Activated naive CD8-positive, alpha-beta T cell treated with anti-CD3 and anti-CD28 coated beads, Interleukin-2, amount 10 ng/mL, durations not matched to agents 7 days and 5 days (primary cell): ENCODE measurements at places on chromosomes 2 and 18. TPM values are rescaled to one million over a fixed set of nuclear protein-coding genes. Genes with fewer than 3 reads are reported as not detected.

DNA sequence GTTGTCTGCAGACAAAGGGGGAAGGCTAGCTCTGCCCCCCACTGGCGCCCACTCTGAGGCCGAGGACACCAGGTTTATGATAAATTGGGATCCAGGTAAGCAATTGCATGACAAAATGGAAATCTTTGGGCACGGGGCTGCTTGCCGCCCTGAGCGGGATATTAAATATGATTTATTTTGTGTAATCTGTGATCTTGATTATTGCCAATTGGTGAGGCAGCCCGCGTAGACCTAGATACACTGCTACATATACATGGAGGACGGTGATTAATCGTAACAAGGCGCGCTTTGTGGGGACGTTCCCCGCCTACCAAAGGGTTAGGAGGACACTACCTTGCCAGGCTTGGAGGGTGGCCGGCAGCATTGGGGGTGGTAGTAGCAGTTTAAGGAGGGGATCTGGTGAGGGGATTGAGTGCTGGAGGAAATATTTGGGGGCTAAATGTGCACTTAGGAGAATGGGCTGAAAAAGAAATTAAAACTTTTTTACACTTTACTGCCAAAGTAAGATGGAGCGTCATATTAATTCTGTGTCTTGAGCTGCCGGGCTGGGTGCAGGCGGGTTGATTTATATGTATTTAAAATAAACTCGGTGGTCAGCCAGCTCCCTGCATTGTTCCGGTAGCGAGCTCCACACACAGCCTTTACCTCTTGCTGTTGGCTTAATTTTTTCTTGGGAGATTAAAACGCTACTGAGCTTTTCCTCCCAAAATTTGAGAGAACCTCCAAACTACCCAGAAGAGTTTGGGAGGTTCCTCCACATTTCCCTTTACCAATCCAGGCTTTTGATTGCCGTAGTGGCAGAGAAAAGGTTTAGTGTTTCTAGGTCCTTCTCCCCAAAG lies 4.1 kb downstream of the HOXD3 start:
- DNase-seq, result no peak

DNA sequence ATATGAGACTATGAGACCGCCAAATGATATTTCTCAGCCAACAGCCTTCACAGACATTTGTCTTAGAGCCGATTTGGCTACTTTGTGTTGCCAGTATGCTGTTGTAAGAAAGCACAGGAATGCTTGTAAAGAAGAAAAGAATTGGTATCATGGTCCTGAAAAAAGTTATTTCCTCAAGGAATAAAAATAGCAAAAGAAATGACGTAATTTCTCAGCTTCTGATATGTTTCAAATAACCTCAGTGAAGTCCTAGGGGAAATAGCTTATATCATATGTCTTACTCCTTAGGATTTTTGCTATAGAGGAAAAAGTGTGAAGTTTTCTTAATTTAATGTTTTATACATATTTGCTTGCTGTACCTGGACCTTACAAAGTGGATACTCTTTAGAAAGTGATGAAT lies 23.0 kb downstream of the SCN1A start:
- no peak for DNase-seq

DNA sequence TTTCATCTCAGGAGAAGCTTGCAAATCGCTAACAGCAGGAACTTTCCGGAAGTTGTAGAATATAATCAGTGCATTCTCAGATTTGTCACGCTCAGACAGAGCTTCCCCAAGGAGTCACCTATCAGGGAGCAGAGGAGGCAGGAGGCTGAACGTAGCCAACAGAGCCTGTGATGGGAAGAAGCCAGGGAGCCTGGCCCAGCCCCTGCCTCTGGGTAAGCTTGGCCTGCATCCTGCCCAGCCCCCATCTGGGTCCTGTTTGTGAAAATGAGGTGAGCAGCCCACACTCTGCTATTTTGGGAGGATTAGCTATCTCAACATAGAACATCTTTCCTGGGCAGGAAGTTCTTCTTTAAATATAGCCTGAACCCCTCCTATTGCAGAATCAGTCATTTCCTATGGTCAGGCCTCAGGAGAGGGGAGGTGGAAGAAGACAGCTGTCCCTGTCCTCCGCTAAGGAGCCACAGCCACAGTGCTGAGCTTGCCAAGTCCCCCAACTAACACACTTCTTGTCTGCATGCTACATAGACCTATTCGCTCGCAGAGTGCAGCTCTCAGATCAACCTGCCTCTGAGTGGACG lies 19.2 kb upstream of the PKDCC start:
- DNase-seq, result no peak

GRCh38 chr18:76953156-76953555 lies 130.8 kb downstream of the ZNF236 start:
- no peak for DNase-seq

- no peak for DNase-seq
Observed at GRCh38 chr2:85892216-85892944, 3.6 kb upstream of the ST3GAL5 start.

- DNase-seq, result peak; percentile 14
Observed at GRCh38 chr2:239192456-239192855, 208.4 kb downstream of the HDAC4 start.

- DNase-seq, result no peak
Observed at GRCh38 chr18:6396276-6396675, 18.4 kb downstream of the L3MBTL4 start.

TMEM198 gene
- 0.85 TPM for total RNA-seq

DNA sequence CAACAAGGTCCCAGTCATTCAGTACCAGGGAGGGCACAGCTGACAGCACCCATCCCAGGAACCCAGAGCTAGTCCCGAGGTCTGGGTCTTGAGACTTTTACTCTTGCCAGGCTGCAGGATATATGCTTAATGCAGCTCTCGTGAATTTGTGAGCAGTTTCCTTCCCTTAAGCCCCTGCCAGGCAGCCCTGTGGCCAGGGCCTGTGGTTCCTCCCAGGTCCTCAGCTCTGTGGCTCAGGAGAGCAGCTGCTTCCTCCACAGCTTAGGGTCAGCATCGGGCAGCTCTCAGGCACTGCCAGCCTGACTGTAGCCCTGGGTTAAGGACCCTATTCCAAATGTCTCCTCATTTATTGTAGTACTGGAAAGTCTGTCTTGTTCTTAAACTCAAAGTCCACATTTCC lies 1384.8 kb downstream of the RPIA start:
- no peak for DNase-seq

DNA sequence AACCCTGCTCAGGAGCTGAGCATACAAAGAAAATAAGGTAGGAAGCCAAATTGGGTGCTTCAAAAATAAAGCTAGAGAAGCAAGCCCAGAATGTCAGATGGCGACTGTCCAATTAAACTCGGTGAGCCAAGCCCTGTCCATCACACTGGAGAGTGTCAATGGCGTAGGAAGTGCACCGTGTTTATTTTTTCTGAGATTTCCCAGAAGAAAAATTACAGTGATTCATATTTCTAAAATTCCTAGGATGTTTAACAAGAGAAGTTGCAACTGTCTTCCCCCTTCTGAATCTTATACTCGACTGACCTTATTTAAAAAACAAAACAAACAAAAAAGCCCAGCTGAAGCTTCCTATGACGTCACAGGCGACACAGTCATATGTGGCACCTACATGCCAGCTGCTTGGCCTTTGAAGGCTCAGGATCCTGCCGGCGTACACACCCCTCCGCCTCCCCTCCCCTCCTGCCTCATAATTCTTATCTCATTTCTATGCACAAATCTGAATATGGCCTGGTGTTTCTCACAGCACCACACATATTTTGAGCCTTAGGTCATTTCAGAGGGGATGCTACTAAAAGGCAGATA lies 60.8 kb downstream of the MBP start:
- no peak for DNase-seq

C2orf81 gene
- total RNA-seq, result 5.8 TPM

GRCh38 chr2:137838255-137839092 lies 125.8 kb upstream of the HNMT start:
- DNase-seq, result no peak

UGT1A6 gene
- not detected for total RNA-seq

DNA sequence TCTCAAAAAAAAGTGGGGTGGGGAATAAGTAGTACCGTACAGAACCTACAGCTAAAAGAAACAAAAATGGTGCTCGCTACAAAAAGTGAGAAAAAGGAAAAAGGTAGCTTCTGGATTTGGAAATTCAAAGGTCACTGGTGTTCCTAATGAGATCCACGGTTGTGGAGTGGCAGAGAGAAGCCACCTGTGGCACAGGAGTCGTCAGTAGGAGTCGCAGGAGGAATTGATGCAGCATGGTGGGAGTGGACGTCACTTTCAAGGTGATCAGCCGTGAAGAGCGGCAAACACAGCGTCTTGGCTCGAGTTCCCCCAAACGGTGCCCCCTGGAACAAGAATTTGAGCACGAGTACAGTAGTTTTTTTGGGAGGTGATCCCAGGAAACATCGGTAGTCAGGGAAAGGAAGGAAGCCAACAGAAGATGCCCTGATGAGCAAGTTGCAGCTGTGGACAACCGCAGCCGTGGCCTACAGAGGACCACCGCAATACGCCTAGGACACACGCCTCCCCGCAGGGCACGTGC lies 1.4 kb upstream of the TTL start:
- no peak for DNase-seq

GRCh38 chr2:216064014-216064630 lies 17.5 kb downstream of the PECR start:
- DNase-seq, result no peak

PTGR3 gene
- total RNA-seq, result 36.6 TPM

ATAD2B gene
- 33.2 TPM for total RNA-seq

LINC00305 gene
- not detected for total RNA-seq

DNA sequence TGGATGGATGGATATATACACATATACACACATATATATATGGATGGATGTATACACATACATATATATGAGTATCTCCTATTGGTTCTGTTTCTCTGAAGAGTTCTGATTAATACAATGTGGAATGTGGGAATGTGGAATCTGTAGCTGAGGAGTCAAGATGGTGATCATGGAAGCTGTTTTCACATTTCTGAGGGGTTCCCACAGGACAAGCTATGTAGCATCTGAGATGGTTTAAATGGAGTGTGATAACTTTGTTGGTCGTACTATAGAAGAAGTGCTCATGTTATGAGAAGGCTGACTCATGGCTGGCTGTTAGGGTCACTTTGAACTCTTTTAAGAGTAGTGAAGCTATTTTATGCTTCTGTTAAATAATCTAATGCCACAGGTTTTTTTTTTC lies 279.7 kb downstream of the MEIS1 start:
- DNase-seq, result no peak

DNA sequence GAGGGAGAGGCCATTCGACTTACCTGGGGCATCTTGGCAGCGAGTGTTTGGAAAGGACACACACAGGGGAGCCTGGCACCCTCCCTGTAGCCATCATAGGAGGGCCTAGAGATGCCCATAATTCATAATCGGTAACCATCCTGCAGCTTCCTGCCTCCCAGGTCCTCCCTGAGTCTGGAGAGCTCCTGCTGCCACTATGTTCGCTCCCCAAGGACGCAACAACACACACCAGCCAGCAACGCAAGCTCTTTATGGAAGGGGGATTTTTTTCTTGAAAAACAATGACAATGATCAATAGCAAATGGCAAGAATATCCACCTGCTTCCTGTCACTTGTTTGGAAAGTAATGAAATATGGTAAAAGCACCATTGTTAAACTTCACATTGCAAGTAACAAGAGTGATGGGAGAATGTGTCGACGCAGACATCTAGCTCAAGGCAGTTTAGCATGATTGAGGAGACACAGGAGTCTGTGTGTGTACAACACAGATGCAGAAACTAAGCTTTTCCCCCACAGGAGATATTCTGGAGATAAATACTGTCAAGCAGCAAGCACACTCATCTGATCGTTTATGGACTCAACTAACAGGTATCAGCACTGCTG lies 24.9 kb upstream of the CREG2 start:
- DNase-seq, result no peak
